AG04449 (cell line): ENCODE measurements at places on chromosomes 3 and 15.

DNA sequence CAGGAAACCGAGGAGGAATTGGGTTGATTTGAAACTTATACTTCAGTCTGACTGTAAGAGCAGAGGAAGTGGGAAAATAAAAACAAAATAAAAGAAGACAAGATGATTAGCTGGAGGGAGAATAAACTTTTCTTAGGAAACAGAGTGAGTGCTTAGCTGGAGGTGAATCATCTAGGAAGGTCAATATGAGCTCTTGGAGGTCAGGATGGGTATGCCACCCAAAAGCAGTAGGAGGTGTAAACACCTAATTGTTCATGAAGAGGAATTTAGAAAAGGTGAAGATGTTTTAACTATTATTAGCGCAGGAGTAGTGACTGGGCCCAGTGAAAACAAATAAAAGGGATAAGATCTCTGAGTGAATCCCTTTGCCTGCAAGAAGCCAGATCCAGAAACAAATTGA lies 39.9 kb upstream of the ARL14 start:
- DNase-seq = no peak

DNA sequence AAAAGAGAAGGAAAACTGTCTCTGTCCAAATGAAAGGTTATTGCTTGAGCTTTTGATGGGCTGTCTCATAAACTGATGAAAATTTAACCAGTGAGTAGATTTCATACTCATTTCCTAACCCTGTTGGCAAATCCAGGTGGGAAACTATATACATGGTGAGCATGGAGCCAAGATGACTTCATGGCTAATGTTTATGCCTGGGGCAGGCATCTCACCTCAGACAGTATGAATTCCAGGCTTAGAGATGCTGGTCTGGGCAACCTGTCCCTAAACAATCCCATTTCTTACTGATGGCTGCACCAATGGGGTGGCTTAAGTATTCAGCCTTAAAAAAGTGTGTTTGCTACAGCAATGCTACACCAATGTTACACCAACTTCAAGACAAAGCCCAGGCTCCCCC lies 58.1 kb downstream of the SLTM start:
- DNase-seq = no peak

DNA sequence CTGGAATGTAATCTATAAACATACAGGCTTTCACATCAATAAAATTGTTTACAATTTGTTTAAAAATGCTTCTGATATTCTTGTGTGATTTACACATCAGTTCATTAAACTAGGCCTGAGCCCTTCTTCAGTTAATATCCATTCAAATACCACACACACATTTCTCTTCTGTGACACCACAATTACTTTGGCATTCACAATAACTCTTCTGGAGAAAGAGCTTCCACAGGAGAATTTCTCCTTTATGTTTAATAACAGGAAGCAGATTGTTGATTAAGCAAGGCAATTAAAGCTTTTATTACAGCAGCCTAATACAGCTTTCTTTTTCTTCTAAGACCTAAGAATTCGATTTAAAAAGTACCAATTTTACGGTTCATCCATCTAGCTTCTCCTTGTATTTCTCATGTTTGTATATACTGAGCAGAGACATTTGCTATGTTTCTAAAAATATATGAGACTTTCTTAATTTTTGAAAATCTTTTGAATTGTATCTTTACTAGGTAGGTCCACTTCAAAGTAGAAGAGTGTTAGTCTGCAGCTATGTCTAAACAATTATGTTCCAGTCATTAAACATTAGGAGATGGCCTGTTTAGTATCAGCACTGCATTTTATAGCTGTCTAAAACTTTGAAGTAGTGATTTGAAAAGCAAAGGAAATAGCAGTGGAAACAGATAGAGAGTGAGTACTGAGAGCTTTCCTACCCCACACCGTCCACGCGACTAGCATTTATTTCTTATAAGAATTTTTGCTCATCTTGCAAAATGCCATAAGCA lies 511.1 kb upstream of the UBE2E2 start:
- DNase-seq = no peak

DNA sequence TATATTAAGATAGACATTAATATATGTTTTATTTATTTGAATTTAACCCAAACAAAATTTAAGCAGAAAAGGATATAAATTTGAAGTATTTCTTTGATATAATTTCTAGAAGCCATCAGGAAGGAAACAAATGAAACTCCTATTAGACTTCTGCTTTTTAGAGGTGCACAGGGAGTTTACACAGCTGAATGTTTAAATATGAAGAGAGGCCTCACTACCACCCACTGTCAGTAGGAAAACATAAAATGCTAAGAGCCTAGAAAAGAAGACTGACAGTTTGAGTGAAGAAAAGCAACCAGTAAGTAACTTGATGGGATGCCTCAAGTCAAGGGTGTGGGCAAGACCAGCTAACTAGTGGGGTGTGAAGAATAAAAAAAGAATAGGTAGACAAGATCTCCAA lies 19.7 kb downstream of the PLSCR2 start:
- no peak for DNase-seq

DNA sequence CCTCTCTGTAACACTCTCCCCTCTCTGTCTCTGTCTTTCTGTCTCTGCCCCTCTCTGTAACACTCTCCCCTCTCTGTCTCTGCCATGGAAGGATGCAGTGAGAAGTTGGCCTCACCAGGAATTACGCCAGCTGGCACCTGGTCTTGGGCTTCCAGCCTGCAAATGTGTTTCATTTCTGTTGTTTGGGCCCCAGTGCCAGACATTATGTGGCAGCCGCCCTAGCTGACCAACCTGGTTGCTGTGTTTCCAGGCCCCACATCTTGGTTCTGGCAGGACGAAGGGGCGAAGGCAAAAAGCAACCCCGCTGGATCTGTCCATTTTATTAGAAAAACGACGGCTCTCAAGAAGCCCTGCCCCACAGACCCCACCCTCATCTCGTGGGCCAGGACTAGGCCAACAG lies 5.2 kb upstream of the ZXDC start:
- DNase-seq = no peak

DNA sequence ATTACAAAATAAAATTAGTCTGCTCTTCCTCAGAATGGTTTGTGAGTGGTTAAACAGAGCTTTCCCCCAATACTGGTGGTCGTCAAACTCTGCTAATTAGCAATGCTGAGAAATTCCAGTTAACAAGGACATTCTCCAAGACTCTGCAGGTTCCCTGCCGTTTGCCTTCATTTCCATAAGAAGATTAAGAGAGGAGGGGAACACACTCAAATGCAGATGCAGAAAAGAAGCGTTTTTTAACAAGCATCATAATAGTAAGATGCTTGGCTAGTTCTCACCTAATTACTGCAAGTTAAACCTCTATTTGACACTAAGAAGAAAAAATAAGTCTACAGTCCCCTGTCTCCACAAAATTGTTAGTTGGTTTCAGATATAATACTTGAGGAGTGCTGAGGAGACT lies 3.7 kb upstream of the SOX2 start:
- DNase-seq = no peak

DNA sequence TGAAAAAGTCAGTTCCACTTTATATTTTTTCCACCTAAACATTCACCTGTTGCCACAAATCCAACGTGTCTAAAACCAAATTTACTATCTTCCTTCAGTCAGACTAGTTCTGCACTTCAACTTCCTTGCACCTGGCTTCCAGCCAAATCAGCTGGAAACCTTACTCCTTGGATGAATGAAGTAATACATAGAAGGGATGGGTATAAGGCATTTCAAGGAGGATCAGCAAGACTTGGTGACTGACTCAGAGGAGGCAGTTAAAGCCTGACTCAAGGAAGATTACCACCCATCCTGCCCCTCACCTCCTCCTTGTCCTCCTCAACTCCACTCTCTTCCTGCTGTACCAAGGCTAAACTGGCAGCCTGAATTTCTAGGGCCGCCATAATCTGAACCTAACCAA lies 37.1 kb downstream of the QTRT2 start:
- peak; percentile 60 for DNase-seq
